ENCODE measurements at places on chromosomes 11 and 22.

- DNase-seq = no peak
Measured at GRCh38 chr11:36127550-36127949, 161.7 kb downstream of the COMMD9 start.

DNA sequence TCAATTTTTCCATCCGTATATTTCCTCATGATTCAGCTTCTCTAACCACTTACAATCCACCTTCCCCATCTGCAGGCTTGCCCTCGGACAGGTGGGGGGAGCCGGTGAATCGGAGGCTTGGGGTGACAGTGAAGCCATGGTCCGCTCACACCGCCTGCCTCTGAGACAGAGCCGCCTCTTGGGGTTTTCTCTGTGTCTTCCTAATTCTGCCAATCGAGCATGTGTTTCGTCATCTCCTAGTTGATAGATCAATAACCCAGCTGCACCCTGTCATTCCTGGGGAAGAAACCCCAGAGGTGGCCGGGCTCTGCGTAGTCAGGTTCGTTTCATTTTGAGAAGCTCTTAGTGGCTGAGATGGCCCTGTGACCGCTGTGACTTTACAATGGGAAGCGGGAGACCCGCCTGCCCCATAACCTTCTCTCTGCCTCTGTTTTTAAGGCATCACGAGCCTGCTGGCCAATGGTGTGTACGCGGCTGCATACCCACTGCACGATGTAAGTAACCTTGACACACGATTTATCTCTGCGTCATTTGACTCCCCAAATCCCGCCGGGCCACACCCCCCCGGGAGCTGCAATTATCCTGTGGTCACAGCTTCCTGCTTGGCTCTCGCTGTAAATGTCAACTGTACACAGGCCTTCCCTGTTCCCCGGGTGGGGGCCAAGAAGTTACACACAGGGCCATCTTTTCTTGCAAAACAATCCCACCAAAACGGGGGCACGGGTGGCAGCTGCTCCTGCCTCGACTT lies 33.3 kb downstream of the ANO1 start:
- DNase-seq = peak; percentile 55

GRCh38 chr11:2440646-2441045 lies 3.7 kb downstream of the TRPM5 start:
- no peak for DNase-seq

DNA sequence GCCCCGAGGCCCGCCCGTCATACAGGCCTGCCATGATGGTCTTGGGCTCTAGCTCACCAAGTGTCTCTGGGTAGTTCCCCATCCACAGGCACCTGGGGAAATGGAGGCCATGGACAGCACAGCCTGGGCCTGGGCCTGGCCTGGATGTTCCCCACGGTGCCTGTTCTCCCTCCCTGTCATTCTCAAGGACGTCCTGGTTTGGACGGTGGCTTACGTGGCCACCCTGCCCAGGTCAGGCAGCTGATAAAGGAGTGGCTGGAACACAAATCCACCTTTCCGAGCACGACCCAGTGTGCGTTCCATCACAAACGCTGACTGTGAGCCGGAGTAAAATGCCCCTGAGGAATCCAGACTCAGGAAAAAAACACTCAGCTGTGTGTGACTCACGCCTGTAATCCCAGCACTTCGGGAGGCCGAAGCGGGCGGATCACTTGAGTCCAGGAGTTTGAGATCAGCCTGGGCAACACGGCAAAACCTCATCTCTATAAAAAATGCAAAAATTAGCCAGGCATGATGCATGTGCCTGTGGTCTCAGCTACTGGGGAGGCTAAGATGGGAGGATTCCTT lies 41.2 kb upstream of the TESMIN start:
- DNase-seq = no peak

DNA sequence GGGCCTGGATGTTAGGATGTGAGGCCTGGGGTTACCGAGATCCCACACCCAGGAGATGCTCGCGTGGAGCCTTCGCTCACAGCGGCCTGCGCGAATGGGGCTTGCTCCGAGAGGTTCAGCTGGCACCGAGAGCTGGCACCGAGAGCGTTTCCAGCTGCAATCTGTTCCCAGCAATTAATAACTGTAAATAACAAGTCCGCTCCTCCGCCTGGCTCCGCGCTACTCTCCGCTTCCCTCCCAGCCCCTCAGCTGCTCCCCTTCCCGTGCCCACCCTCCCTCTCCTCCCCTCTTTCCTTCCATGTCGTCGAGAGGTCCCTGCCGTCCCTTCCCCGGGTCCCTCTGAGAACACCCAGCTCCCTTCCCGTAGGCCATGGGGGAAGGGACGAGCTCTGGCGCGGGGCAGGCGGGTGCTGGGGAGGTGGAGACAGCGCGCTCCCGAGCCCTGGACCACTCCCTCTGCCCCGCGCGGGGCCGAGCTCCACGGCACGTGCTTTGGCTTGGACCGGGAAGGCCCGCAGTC lies 110.8 kb downstream of the WNT7B start:
- no peak for DNase-seq

- no peak for DNase-seq
Measured at GRCh38 chr22:33691057-33691630, 229.1 kb downstream of the LARGE1 start.

DNA sequence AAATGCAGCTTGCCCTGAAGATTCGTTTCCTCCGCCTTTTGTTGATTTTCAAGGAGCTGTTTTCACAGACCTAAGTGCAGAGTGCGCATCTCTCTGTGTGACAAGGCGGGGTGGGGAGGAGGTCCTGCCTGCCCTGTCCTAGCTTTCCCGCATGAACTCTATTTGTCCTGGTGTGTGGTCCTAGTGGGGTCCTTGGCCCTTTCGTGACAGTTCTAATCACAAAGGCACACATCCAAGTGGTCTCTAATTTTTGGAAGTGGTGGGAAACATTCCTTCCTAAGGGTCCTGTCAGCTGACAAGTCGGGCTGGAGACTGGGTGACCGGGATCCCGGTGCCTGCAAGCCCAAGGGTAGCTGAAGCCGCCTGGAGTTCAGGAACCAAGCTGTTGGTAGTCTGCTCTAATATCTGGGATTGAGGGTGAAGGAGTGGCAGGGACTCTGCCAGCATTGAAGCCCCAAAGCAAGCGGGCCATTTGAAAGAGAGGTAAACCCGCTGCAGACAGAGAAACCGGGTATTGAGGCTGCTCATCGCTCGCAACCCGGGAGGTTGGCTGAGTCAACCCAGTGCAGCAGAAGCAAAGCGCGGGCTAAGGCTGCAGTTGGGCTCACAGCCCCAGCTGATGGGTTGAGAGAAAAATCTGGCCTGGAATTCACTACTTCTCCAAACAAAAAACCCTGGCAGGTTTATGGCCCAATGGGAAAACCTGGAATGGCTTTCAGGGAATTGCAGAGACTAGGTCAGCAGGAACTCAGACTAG lies 28.1 kb upstream of the FBXO3 start:
- peak; percentile 74 for DNase-seq

DNA sequence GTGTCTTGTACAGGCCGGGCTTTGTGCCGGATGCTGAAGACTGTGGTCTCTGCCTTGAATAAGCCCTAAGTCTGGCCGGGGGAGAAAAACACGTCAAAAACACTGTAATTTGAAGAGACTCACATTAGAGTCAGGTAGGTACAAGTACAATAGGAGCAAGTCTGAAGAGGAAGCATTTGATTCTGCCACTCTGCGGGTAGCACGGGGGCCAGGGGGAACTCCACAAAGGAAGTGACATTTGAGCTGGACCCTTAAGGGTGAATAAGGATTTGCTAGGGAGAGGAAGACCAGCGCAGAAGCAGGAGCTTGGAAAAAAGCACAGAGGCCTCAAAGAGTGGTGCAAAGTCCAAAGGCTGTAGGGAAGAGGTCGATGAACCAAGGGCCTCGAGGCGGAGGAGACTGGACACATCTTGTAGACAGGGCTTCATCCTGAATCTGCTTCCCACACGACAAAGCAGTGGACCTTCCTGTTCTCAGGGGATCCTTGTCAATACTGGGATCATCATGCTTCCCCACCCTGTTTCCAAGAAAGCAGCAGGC lies 38.7 kb downstream of the BUD13 start:
- DNase-seq = no peak

DNA sequence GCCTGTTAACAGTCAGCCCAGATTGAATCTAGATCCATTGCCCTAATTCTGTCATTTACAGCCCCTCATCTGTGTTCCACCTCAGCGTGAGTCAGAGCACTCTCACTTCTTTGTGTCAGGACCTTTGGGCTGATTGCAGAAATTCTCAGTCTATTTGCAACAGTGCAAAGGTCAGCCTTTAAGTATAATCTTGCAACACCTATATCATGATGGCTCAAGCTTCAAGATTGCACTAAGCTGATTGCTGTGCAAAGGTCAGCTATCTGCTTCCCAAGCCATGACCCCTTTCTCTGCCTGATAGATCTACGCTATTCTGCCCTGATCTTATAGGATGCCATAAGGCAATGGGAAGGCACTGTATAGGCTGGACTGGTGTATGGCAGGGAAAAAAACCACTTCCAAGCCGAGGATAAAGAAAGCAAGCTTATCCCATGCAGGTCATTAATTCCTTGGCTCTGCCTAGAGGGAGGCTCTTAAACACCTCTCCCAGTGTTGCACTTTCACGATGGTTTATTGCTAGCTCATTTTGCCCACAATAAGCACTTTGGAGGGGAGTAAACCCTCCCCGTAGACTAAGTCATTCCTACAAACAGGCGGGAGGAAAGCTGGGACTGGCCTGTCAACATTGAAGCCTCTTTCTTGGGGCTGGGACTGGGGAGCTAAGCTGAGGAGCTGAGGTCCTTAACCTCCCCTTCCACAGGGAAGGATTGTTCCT lies 100.6 kb downstream of the RRAS2 start:
- DNase-seq = peak; percentile 45

- peak; percentile 92 for DNase-seq
Measured at GRCh38 chr11:73982595-73982989, at the start of gene UCP2. TSS of gene UCP2 (minus strand) at chr11:73982843. CDS start at chr11:73978378, 4,465 bp downstream.

GRCh38 chr22:49973018-49973961 lies 12.7 kb downstream of the PIM3 start:
- no peak for DNase-seq

DNA sequence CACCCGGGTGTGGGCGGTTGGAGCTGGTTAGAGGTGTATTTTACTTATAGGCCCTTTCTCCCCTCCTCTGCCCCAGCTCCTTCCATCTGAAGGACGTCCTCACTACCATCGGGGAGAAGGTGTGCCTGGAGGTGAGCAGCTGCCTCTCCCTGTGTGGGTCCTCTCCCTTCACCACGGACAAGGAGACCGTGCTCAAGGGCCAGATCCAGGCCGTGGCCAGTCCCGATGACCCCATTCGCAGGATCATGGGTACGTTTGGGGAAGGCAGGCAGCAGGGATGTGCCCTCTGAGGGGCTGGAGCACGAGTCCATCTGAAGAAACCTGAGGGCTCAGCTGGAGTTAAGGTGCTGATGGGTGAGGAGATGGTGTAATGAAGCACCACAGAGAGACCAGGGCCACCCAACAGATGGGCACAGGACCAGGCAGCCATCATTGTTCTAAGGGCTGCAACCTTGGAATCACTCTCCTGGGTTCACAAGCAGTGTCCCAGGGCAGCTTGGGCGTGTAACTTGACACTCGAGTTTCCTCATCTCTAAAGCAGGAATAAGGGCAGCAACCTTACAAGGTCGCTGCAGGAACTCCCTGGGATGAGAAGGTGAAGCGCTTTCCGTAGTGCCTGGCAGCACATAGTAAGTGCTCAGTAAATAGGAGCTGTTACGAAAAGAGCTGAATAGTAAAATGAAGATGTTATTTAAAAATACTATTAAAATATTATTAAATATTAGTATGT lies 29.4 kb downstream of the TCP11L1 start:
- DNase-seq = no peak

- DNase-seq = no peak
Measured at GRCh38 chr11:10930224-10930971, 72.5 kb upstream of the ZBED5 start.

DNA sequence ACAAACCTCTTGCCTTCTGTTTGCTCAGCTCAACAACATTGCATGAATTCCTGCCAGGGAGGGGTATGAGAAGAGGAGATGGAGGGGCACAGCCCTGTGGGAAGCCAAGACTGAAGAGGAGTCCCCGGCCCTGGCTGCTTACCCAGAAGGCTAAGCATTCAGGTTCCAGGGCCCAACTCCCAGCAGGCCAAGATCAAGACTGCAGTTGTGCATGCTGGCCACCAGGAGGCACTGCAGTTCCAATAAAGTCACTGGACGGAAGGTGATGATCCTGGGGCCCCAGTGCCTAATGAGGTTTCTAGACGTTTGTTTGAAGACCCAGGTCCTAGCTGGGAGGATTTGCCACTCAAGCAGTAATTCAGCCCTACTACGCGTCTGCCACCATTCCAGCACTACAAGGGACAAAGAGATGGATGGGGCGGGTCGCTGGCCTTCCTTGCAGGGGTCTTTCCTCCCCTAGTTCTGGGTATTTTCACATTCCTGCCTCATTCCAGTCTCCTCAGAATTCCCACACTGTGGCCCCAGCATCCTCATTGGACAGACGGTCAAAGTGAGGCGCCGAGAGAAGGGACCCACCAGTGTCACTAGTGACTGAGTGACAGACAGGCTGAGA lies 23.6 kb downstream of the ALX4 start:
- DNase-seq = peak; percentile 84

GRCh38 chr11:118552341-118552740 lies 13.4 kb downstream of the IFT46 start:
- no peak for DNase-seq

DNA sequence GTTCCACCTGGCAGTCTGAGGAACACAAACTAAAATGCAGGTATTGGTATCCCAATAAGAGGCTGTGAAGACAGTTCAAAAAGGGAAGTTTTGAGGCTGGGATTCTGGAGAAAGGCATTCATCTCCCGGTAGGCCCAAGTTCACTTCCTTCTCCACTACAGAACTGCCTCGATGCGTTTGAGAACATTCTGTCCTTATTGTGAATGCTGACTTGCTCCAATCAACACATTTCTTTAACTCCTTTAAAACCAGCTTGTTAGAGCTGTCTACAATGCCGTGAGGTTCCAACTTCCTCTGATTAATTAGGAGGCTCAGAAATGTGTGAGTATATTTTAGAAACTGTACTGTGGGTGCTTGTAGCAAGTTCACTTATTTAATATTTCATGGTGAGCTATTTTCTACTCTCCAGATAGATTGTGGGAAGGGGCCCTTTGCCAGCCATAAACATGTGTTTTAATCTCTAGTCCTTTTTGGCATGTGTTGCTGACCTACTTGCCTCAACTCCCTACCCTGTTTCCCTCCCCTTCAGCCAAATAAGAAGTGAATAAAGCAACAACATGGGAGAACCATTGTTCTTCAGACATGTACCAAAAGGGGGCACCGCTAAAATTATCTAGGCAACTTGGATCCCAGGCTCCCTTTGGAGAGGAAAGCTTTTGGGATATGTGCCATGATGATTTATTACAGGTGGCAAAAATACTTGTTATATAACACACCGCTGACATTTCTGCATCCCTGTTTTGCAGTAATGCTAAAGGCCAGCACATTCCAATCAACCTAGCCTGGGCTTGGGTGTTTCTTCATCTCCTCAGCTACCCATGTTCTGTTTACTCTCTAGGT lies 245.6 kb downstream of the BLID start:
- no peak for DNase-seq

GRCh38 chr11:76234021-76234415 lies 27.7 kb upstream of the WNT11 start:
- DNase-seq = no peak

GRCh38 chr11:11446967-11447366 lies 93.9 kb upstream of the CSNK2A3 start:
- no peak for DNase-seq

Measured in AG08396 (cell line).